RPMI8226 (cell line): ENCODE measurements at places on chromosomes 7 and 10.
A peak's percentile ranks its signal among the peaks of the same experiment; 100 is the strongest.

DNA sequence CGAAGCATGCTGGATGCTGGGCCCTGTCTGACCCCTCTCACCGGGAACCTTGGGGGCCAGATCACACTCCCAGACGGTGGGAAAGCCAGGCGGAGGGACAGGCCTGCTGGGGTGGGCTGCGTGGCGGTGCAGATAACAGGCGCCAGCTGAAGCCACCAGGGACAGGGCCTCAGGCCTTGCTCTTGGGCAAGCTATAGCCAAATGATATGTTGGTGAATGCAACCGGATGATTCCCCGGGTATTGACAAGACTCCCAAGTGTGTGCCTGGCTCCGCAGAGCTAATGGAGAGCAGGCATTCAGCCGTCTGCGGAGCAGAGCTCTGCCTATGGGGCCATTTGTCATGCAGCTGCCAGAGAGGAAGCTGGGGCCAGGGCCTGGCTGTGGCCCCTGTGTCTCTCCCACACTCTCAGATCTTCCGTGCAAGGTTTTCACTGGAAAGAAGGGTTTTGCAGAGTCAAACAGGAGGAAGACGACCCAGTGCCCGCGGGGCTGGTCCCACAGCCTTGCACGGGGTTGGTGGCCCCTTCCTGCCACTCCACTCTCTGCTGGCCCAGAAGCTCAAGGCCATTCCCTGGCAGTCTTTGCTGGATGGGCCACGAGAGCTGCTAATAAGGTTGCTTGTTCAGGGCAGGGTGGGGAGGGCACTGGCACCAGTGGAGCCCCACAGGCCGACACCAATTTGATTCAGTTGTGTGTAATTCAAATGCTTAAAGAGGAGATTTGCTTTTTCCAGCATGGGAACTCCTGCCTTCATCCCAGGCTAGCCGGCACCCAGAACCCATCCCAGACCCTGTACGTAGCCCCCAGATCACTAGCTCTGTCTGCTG is 91.8 kb downstream of the PRKAG2 start:
- no peak for DNase-seq

DNA sequence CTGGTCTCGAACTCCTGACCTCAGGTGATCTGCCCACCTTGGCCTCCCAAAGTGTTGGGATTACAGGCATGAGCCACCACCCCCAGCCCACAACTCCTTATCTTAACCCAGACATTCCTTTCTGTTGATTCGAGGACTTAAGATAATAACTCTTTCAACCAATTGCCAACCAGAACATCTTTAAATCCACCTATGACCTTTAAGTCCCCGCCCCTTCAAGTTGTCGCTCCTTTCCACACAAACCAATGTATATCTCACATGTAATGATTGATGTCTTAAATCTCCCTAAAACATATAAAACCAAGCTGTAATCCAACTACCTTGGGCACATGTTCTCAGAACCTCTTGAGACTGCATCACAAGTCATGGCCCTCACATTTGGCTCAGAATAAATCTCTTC is 7.8 kb upstream of the ANKRD2 start:
- no peak for DNase-seq

- DNase-seq, result no peak
Observed at GRCh38 chr7:68550635-68551034, 1047.6 kb upstream of the AUTS2 start.

DNA sequence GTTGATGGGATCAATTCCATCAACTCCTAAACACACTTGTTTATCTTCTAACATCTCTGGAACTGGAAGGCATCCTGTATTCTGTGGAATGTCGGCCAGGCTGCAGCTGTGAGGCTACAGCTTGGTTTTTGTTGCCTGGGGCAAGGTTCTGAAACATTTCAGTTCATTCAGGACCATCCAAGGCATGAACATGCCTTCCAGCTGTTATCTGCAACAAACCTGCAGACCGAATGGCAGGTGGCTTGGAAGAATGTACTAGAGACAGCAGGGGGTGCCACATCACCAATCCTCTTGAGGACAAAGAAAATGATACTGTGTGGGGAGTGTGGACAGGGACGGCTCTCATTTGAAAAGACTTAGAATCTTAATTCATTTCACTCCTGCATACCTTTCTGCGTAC is 12.4 kb downstream of the PAPOLB start:
- DNase-seq, result peak; percentile 50

GRCh38 chr7:86943447-86943846 is 116.0 kb downstream of the ELAPOR2 start:
- DNase-seq, result no peak

- no peak for DNase-seq
Observed at GRCh38 chr7:42650171-42650570, 261.7 kb downstream of the C7orf25 start.

DNA sequence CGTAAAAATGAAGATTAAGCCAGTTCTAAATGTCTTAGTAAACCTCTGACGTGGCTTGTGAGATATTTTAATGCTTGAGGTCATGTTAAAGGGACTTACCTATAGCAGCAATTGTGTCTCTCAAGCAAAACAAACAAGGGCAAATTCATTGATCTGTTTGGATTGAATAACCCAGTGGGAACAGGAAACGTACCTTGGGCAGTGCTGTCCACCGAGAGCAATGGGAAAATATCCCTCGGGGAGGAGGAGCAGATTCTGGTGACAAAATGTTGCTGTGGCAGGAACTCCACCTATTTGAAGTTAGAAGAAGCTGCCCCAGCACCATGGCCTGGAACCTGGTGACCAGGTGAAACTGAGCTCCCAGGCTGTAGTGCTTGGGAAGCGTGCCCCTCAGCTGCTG is 107.1 kb upstream of the FZD8 start:
- DNase-seq, result no peak

DNA sequence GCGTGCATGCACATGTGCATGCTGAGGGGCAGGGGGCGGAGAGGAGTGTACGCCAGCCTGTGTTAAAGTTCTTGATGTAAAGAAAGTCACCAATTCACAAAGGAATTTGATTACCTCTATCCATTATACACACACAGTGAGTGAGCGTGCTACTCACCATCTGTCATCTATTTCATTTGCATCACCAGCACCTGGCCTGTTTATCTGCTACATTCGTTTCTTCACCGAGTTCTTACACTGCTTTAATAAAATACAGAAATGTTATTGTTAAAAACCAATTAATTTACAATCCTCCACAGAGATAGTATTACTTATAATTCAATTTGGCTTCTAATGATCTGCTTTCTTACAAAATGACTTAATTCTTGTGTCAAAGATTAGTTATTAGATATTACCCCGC is 32.6 kb downstream of the NEUROD6 start:
- DNase-seq, result no peak

DNA sequence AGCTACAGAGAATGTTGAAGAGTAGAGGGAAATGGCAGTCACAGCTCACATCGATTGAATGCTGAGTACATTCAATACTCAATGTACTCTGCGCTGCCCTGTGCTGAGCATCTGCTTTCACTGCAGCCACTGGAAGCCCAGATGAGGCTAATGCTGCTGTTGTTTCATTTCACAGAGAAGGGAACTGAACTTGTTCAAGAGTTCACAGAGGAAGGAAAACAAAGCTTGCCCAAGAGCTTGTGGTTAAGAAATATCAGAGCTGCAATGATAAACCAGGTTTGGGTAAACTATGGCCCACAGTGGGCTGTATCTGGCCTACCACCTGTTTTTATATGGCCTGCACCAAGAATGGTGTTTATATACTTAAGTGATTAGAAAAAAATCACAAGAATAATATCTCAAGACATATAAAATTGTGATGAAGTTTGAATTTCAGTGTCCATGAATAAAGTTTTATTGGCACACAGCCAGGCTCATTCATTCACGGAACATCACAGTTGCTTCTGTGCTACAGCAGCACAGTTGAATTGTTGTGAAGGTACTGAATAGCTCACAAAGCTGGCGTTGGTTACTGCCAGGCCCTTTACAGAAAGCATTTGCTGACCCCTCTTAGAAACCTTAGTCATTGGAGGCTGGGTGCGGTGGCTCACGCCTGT is 64.1 kb downstream of the CFAP58 start:
- no peak for DNase-seq

GRCh38 chr7:78398576-78398975 is 600.0 kb downstream of the PHTF2 start:
- DNase-seq, result no peak

DNA sequence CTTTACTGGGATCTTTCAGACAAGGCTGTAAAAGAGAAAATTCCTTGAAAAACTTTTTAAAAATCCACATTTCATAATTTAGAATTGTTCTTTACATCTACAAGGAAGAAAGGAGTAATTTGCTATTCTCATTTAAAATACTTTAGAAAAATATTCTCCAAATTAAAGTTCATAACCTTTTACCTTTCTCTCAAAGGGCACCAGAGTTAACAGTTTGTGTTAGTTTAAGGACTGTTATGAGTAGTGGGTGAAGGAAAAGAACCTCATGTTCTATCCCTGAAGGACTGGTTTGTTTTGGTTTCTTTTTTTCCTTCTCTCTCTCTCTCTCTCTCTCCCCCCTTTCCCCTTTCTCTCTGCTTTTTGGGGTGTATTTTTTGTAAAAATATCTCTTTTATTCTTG is 4.1 kb downstream of the AGMO start:
- DNase-seq, result no peak

DNA sequence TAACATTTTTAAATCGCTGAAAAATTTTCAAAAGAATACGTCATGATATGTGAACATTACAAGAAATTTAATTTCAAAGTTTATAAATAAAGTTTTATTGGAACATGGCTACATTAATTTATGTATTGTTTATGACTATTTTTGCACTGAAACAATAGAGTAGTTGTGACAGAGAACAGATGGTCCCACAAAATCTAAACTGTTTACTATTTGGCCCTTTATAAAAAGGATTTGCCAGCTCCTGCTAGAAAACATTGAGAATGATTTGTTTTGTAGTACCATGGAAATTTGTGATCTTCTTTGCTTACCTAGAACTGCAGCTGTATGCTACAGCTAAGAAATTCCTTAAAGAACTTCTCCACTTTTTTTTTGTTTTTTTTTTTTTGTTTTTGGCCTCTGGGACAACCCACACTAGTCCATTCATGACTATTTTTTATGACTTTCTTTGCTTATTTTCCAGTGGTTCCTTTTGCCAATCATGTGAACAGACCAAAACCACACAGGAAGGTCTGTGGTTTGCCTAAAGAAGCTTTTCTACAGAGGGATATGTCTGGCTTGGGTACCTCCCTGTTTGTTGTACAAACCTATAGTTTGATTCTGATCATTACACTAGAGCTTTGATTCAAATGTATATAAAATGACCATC is 55.7 kb downstream of the ST7 start:
- DNase-seq, result peak; percentile 52

DNA sequence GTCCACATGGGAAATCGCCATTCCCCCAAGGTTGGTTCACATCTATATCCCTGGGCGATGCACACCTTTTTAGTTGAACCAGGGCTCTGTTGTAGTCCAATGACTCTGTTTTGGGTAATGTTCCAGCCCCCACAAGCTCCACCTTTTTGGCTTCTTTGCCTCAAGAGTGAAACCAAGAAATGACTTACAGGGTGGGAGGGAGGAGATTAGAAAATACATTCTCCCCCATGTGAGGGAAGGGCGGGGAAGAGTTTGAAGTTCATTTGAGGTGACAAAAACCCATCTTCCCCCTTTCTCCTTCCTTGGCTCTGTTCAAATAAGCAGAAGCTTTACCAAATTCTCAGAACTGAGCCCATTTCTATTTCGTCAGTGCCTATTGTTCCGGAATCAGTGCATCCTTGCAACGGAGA is 82.8 kb downstream of the GATA3 start:
- no peak for DNase-seq

DNA sequence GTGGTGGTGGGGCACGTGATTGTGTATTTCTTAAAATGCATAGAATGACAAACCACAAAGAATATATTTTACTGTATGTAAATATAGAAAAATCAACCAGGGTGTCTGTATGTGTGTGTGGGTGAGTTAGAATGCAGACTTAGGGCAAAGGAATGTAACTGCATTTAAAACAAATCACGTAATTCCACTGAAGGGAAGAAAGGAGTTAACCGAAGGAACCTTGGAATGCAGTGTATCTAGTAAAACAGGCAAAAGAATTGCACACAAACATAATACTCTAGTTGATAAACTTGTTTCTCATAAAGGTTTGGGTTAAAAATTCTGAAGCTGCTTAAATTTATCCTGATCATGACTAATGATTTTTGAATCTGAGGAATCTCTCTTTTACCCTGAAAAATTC is 134.9 kb downstream of the ADRA2A start:
- DNase-seq, result no peak

GRCh38 chr10:29212597-29212996 is 76.3 kb upstream of the LYZL1 start:
- DNase-seq, result no peak

DNA sequence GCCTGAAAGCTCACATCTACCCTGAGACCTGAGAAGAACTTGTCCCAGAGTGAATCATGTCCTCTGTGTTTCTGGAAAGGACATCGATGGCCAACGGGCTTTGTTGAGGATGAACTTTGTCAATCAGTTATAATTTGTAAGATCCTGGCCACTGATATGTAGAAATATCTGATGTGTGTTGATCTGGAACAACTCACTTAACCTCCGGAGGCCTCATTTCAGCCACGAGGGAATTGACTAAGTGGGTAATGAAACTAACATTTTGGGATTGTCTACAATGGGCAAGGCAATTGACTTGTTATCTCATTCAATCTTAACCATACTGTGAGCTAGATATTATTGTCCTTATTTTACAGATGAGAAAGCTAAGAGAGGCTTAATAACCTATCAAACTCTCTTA is 468.1 kb upstream of the NRP1 start:
- no peak for DNase-seq

GRCh38 chr7:81128011-81128410 is 209.2 kb upstream of the SEMA3C start:
- no peak for DNase-seq

- DNase-seq, result no peak
Observed at GRCh38 chr10:113471241-113471996, 81.4 kb upstream of the HABP2 start.

DNA sequence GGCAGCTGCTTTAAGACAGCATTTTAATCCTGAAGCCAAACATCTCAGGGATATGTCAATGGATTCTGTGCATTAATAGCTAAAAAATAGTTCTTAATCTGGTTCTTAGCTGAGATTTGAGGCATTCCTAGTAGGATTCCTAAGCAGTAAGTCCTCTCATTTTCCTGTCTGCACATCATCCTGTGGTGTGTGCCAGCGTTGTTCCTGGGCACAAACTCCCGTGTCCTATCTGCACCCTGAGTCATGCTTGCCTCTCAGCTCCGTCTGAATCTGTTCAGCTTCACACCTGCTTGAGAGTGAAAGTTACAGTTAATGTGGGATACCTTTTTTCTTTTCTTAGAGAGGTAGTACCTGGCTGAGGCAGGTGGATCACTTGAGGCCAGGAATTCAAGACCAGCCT is 19.5 kb downstream of the BAG3 start:
- DNase-seq, result no peak

DNA sequence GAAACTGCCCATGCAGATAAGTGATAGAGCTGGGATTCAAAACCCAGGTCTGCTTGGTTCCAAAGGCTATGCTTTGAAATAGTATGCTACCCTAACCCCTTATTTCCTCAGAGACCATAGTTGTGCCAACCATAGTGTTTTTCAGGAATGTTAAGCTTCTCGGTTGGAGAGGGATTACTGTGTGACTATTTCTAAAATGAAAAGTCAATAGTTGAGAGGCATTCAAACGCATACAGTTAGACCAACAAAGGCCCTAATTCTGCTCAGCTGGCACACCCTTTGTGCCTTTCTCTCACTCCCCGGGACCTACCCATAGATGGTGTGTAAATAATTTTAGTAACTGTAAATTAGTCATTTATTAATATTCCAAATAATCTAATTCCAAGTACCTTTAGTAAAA is 64.6 kb upstream of the RNF148 start:
- DNase-seq, result no peak

- DNase-seq, result no peak
Observed at GRCh38 chr7:116135306-116135705, 75.0 kb upstream of the TES start.
